Gastroesophageal sphincter (tissue), 4 donors: ENCODE measurements at places on chromosomes 7 and 10. TPM values are rescaled to one million over a fixed set of nuclear protein-coding genes. Genes with fewer than 3 reads are reported as not detected.

GRCh38 chr10:72353028-72353964, 1.4 kb downstream of the DNAJB12 start:
- no peak for ATAC-seq

- no peak for ATAC-seq
These were observed 35.2 kb downstream of the LSMEM1 start for GRCh38 chr7:112515989-112516388.

The PLEKHS1 gene
- not detected for total RNA-seq

The DLX6 gene
- total RNA-seq: not detected

The EPC1 gene
- 61.3 TPM for total RNA-seq

The PI4K2A gene
- total RNA-seq: 25.8 TPM
